ENCODE measurements at places on chromosomes 13 and 19. TPM values are rescaled to one million over a fixed set of nuclear protein-coding genes. Genes with fewer than 3 reads are reported as not detected.
A peak's percentile ranks its signal among the peaks of the same experiment; 100 is the strongest.

- DNase-seq, result peak; percentile 100
Measured at GRCh38 chr19:48993175-48994034, at the start of the genes GYS1 and RUVBL2. Gene GYS1, minus strand, starts transcription at chr19:48993309. Its CDS starts 197 bp downstream, at chr19:48993112. Gene RUVBL2, plus strand, starts transcription at chr19:48993887. Its CDS starts 25 bp downstream, at chr19:48993912.

- DNase-seq, result no peak
Measured at GRCh38 chr13:74444161-74444571, 310.0 kb upstream of the KLF12 start.

- DNase-seq, result no peak
Measured at GRCh38 chr13:41465241-41465847, 8.0 kb downstream of the RGCC start.

- DNase-seq, result no peak
Measured at GRCh38 chr13:51760592-51760991, 43.4 kb downstream of the DHRS12 start.

- DNase-seq, result no peak
Measured at GRCh38 chr13:33016414-33017322, at the start of gene KL. Gene KL, plus strand, starts transcription at chr13:33016423. Its CDS starts 18 bp downstream, at chr13:33016441.

- DNase-seq, result no peak
Measured at GRCh38 chr13:107809125-107809524, 406.2 kb downstream of the LIG4 start.

DNA sequence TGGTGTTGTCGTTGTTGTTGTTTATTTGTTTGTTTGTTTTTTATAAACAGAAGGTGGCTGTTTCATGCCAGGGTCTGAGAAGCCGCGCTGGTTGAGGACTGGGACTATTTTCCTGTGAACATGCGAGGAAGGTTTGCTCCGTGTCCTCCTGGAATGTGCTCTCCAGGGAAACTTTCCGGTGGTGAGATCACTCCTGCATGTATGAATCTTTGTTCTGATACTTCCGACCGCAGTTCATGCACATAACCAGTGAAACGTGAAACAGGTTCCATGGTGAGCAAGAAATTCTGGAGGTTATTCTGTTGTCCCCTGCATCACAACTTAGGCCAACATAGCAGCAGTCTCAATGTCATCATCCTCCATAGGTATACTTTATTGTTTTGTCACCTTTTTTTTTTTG, 187.6 kb upstream of the ARGLU1 start:
- no peak for DNase-seq

- DNase-seq, result no peak
Measured at GRCh38 chr13:112202266-112202665, 135.3 kb downstream of the SOX1 start.

- DNase-seq, result no peak
Measured at GRCh38 chr19:10019246-10019645, 6.0 kb downstream of the RDH8 start.

GRCh38 chr19:6313398-6313969, 19.9 kb downstream of the ACER1 start:
- no peak for DNase-seq

GRCh38 chr13:111912991-111913760, 153.8 kb upstream of the SOX1 start:
- peak; percentile 79 for DNase-seq

- no peak for DNase-seq
Measured at GRCh38 chr19:4035582-4035981, 28.0 kb downstream of the PIAS4 start.

GRCh38 chr19:12140545-12141404, 625 bp upstream of the ZNF20 start:
- DNase-seq, result peak; percentile 92

DNA sequence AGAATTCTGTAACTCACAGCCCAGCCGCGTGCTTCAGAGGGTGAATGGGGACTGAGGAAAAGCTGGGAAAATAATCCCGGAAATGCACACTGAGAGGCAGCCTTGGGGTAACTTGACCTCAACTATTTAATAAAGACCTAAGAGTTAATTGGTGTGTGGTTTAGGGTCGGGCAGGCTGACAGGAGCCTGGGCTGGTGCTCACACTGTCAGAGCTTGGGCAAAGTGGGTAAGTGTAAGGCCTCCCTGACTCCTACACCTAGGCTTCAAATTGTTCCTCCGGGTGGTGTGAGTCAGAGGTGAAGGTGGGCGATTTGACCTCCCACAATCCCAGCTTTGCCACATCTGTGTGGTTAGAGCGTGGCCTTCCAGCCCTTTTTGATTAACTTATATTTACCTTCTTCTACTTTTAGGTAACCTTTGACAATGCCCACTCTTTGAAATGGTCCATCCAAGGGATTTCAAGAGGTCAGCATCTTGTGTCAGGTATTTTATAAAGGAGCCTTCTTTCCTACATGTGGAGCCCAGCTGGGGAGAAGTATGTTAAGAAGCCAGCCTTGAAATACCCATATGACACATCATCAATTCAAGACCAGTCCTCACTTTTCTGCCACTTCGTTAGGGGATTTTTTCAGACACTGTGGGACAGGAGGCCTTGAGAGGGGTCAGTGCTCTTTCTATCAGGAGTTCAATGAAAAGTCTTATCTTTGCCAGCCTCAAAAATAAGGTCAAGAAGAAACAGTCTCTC, 114.2 kb downstream of the NUFIP1 start:
- DNase-seq, result no peak

GRCh38 chr19:38233740-38234251, 9.8 kb upstream of the DPF1 start:
- DNase-seq, result peak; percentile 92

GRCh38 chr13:71515744-71516038, 351.3 kb downstream of the DACH1 start:
- no peak for DNase-seq

GRCh38 chr19:12000152-12000981, 35.1 kb downstream of the ZNF433 start:
- no peak for DNase-seq

DNA sequence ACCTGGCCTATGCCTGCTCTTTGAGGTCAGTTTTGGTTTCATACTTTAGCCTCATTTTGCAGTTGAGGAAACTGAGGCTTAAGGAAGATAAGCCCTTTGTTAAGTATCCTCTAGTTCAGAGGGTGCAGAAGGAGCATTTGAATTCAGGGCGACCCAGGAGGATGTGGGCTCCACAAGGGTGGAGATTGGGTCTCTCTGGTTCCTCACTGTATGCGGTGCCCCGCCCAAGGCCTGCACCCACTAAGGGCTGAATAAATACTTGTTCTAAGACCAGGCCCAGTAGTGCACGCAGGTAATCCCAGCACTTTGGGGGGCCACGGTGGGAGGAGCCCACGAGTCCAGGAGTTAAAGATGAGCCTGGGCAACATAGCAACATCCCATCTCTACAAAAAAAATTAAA, 768 bp upstream of the SLC44A2 start:
- DNase-seq, result no peak

DNA sequence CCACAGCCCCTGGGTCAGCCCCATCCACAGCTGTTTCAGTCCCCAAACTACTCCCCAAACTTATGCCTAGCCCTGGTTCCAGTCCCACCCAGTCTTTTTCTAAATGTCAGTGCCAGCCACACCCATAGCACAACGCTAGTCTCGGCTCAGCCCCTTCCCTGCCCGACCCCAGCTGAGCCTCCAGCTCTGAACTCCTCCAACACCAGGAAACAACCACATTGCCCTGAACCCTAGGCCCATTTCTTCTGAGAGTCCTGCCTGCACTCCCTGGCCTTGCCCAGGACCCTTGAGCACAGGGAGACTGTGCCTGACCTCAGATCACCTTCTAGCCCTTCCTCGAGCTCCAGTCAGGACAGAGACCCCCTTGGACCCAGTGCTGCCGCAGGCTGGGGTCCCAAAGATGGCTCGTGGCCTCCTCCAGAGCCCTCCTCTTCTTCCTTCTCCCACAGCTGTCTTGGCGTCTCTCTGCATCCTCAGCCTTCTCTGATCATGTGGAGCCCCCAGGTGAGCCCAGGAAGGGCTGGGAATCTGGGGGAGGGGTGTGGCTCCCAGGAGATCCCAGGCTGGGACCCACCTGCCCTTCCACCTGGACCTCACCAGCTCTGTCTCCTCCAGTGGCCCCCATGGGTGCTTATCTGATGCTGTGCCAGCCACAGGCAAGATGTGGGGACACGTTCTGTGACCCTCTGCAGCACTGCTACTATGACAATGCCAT, 33.0 kb upstream of the IGFL1 start:
- no peak for DNase-seq

DNA sequence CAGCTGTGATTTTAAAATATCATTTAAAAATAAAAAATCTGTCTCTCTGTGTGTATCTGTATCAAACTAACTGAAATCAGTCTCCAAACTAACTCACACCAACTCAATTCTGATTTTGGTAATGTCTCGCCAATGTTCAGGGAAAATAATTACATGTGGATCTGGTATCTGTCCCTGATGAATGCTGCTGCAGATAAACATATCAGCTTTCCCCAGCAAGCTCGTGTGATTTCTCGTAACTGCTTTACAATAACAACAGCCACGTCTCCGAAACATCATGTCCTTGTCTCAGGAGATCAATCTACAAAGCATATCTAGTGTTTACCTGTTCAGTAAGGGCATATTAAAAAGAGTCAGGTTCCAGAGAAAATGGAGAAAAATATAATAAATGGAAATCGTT, 129.0 kb downstream of the IRS2 start:
- no peak for DNase-seq

DNA sequence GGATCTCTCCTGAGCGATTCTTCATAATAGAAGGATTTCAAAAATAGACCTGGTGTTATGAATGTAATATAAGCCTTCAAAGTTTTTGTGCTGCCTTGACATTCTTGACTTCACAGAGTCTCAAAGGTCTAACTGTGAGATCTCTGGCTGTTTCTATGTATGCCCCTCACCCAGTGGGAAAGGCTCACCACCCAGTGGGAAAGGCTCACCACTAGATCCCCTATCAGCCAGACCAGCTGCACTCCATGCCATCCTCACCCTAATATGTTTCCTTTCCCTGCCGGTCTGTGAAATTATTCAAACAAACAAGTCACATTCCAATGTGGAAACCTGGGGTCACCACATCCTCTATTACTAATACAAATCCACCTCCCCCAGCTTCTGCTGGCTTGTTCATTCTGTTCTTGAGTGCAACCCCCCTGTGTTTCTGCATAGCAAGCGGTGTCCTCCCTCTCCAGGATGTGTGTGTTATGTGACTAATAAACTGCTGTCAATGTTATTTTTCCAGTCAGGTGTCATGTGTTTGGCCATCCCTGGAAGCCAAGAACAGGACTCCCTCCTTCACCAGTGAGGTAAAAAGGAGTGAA, 13.8 kb upstream of the SLITRK1 start:
- DNase-seq, result no peak

DNA sequence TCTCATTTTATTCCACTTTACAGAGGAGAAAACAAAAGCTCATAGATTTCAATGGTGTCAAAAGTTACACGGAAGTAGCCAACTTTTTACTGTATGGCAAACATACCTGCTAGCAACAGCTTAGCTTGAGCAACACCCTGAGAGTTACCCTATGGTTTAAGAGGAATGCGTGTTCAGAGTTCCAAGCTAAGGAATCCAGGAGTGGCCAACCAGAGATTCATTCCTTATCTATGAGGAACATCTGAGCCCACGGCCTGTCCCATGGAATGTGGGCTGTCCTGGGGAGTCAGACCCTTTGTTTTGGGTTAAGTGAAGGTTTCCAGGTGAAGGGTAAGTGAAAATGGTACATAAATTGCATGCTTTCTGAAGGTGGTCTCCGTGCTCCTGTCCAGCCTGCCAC, 67.5 kb downstream of the STARD13 start:
- no peak for DNase-seq

ZFP28 gene
- total RNA-seq, result 11.3 TPM

PCDH8 gene
- not detected for total RNA-seq

AP1M1 gene
- total RNA-seq, result 85.5 TPM

SIGLEC12 gene
- not detected for total RNA-seq

KLHL26 gene
- 12.4 TPM for total RNA-seq

NDUFB7 gene
- total RNA-seq, result 158 TPM

TMEM150B gene
- total RNA-seq, result not detected

CGB2 gene
- not detected for total RNA-seq
